ENCODE measurements at places on chromosomes 1 and 21.

DNA sequence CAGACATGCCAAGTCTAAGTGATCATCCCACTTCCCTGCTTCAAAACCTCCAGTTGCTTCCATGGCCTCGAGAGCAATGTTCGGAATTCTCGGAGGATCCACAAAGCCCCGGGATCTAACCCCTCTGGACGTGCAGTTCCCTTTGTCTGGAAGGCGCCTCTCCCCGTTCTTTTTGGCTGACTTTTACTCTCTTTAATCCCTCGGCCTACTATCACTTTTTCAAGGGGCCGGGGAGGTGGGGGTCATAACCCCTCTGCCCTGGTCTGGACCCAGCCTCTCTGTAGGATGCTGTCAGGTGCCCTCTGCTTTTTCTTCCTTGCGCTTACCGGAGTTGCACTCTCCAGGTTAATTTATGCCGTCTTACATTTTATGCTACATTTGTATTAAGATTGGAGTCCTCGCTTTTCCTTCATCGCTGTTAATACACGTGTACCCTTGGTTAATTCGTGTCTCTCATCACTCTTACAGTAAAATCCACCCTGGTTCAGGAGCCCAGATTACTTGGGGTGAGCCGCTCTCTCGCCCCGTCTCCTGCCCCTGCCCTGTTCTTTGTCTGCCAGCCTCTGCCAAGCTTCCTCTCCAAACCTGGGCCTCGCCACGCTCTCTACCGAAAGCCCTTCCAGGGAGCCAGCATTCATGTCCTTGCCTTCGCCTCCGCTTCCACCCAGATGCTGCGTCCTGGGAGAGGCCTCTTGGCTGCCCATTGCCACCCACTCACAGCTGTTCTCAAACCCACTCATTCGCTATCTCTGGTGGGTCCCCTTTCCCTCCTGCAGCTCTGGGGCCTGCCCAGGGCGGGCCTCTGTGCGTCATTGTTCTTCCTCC lies 448.6 kb downstream of the CAMTA1 start:
- DNase-seq, result no peak

DNA sequence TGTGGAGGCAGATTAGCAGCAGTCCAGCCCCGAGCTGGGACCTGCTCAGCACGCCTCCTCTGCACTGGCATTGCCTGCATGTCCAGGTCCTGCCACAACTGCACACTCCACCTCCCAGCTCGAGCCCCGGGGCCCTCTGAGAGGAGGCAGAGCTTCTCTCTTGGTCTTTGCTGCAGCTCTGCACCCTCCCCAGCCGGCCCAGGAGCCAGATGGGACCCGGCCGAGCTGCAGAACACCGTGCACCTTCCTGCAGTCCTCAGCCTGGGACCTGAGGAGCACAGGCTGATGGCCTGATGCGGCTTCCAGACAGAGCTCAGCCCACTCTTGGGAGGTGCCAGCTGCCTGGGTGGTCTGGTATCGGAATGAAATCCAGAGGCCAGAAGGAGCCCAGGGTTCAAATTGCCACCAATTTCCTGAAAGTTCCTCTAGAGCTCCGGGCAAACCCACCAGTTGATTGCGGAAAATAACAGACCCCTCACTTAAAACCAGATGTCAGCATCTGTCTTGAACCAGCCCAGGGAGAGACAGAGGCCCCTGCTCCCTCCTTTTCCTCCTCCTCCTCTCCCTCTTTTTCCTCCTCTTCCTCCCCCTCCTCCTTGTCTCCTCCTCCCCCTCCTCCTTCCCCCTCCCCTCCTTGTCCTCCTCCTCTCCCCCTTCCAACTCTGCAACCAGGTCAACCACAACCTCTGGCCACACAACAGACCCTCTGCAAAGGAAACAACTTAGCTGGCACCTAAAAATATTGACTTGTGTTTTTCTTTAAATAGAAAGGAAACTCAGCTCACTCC lies 10.6 kb upstream of the SPSB1 start:
- DNase-seq, result no peak

- no peak for DNase-seq
These were observed 46.3 kb downstream of the HTR6 start for GRCh38 chr1:19710825-19711611.

DNA sequence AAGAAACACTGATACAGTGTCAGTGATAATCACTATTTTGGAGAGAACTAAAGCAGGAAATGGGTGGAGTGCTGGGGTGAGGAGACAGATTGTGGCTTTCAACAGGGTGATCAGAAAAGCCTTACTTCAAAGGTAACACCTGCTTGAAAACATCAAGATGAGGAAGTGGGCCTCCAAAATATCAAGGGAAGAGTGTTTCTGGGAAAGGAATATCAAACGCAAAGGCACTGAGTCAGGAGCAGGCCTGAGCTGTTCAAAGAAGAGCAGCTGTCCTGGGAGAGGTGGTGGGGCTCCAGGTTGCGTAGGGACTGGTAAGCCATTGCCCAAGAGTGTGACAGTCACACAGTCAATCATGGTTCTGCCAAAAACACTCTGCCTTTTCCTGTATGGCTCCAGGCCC lies 47.1 kb upstream of the ATP1A1 start:
- DNase-seq, result peak; percentile 20

DNA sequence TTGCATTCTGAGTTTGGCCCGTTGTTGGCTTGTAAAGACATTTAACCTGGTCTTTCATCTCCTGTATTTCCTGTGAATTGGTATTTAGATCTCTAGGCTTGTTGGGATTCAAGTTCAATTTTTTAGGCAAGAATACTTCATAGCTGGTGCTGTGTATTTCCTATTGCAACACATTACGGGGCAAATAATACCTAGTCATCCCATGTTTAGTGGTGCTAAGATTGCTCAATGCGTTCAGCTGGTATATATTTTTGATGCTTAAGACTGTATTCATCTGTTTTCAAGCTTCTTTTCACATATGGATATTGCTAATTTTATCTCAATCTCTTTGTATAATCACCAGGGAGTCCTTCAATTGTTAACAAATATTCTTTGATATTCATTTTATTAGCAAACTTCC lies 87.5 kb upstream of the ZBTB18 start:
- DNase-seq, result no peak

DNA sequence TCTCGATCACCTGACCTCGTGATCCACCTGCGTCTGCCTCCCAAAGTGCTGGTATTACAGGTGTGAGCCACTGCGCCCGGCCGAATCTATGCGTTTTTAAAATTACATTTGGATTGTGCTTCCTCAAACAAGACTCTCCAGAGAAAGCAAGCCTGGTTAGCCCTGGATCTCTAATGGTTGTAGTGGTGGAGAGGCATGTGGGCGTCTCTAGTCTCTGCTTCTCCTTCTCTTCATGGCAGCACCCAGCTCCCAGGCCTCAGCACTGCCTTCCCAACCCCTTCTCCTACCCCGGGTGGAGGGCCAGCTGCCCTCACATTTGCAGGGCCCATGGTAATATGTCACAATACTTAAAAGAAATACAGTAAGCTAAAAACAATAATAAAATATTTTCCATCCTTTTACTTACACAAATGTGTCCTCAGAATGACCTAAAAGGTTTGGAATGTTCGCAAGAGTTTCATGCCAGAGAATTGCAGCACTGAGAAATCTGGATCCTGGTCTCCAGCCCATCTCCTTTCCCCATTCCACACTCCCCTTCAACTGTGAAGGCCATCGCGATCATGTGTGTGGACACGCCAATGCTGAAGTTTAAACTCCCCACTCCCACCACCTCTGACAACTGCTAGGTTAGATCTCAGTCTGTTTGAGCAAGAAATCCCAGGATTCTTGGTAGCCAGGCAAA lies 7.0 kb downstream of the OR14I1 start:
- DNase-seq, result no peak

- no peak for DNase-seq
These were observed 262.8 kb upstream of the VAMP3 start for GRCh38 chr1:7508052-7508933.

DNA sequence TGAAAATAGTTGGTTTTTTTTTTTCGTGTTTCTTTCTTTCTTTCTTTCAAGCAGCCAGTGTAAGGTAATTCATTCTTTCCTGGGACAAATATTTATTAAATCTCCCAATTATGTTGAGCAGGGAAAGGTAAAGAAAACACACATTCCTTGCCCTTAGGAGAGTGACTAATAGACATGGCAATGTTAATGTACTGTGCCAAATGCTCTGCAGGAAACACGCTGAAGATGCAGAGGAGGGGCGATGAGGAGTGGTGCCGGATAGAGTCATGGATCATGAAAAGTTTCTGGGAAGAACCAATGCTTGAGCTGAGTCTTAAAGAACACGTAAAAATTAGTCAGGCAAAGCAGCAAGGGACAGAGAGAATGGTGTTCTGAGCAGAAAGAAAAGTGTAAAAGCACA lies 199.2 kb downstream of the DNM3 start:
- DNase-seq, result no peak

- no peak for DNase-seq
These were observed 16.9 kb upstream of the BTG2 start for GRCh38 chr1:203288400-203288799.

GRCh38 chr1:28860332-28861073 lies 48.5 kb downstream of the OPRD1 start:
- no peak for DNase-seq

DNA sequence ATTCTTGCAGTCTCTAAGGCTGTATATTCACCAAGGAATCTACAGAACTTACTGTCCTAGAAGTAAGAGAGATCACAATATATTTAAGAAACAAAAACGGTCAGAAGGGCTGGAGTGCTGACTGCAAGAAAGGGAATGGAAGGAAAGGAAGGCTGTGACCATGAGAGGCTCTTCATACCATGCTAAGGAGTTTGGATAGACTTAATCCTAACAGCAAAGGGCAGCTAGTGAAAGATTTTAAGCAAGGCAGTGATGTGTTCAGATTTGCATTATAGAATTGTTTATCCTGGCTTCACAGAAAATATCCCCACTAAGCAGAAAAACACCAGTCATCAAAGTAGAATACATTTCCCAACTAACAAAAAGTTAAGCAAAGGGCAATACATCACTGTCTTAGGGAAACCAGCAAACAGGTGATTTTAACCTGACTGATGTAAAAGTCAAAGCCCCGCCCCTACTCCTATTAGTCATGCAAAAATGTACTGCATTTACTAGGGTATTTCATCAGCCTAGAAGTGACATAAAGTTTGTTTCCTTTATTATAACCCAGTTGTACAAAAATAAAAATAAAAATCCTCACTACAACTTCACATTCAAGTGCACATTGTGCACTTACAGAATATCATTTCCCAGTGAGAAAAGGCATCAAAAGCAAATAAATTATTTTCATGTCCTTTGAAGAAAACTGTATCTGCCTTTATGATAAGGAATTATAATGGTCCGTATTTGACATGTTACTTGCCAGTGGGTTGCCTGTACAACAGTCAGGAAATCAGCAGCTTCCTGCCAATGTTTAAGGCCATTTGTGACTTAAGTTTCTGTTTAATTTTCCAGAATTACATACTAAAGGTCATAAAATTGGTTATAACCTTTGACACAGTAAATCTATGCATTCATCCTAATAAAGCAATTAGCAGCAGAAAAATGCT lies 17.2 kb downstream of the JAK1 start:
- DNase-seq, result peak; percentile 55

- DNase-seq, result no peak
These were observed 13.0 kb upstream of the ANGPTL7 start for GRCh38 chr1:11176081-11176706.

GRCh38 chr1:210857146-210857663 lies 276.7 kb downstream of the KCNH1 start:
- DNase-seq, result no peak

DNA sequence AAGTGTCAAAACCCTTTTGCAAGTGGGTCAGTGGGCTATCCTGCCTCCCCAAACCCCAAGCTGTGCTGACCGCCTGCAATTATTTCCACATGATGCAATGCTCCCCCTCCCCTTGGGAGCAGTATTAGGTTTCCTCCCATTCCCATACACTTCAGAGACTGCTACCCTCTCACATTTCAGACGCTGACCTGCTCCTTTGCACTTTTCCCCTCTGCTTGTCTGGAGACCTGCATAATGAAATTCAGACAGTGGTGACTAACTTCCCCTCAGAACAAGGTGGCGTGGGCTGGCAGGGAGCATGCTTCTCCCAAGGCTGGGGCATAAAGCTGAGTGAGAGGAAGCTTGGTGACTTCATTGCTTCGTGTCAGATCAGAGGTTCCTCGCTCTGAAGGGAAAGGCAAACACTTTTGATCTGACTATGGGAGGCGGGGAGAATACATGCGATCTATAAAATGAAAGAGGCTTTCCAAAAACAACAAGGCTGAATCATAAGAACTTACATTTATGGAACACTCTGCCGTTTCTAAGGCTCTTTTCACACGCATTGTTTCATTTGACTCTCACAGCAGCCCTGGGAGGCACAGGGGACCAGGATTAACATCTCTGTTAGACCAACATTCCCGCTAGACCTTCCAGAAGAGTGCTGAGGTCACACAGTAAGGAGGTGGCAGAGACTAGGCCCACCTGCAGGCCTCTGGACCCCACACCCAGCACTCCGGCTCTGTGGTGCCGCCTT lies 27.5 kb upstream of the ROR1 start:
- DNase-seq, result no peak

- DNase-seq, result peak; percentile 49
These were observed 7.0 kb downstream of the KCNAB2 start for GRCh38 chr1:6052543-6053205.

DNA sequence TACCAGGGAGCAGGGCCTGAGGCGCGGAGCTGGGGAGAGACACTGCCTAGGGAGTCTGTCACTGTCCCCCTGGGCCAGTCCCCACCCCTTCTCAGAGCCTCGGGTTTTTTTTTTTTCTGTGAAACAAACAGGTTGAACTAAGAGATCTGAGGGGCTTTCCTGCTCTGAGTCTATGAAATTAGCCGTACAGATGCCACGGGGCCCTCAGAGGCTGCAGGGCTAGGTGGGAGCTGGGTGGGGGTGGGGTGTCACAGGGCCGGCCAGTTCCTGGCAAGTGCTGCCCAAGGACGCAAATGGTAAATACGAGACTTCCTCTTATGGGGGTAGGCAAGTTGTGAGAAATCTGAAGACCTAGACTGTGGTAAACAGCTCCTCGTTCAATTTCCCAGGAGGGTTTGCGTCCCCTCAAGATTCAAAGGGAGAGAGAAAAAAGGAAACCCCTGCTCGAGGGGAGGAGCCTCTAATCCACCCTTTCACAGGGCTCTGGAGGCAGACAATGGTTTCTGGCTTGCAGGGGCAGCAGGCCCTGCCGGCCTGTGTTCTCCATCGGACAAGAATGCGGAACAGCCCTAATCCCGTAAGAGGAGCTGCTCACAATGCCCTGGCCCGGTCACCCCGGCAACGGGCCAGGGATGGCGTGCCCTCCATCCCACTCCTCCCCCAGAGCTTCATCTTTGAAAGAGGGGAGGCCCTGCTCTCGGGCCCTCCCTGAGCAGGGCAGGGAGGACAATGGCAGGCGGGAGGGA lies 7.8 kb downstream of the NUAK2 start:
- DNase-seq, result peak; percentile 29

- DNase-seq, result no peak
These were observed 30.2 kb downstream of the ZZZ3 start for GRCh38 chr1:77652268-77652667.

DNA sequence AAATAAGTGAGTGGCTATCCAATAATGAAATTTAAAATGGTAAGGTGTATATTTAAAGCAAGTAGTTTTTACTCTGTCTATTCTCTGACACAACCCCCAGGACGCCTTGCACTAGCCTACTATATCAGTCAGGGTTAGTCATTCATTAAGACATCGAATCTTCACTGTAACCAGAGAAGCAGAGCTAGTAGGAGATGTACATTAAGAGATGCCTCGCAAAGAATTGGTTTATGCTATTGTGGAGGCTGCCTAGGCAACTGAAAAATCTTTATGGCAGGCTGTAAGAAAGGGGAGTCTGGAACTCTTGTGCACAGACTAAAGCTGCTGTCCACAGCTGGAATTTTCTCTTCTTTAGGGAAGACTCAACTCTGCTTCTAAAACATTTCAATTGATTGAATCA lies 28.8 kb downstream of the NTNG1 start:
- no peak for DNase-seq
